Esophagus muscularis mucosa (tissue), 4 donors: ENCODE measurements at places on chromosomes 4 and X. TPM values are rescaled to one million over a fixed set of nuclear protein-coding genes. Genes with fewer than 3 reads are reported as not detected.

GRCh38 chr4:21921526-21922180 lies 26.9 kb downstream of the KCNIP4 start:
- H3K27ac ChIP-seq, result no peak overlapping the region
- H3K36me3 ChIP-seq, result no peaks in the 10 kb centered on the region
- H3K27me3 ChIP-seq, result no peaks in the 10 kb centered on the region
- no peak overlapping the region for H3K4me3 ChIP-seq
- no peak for DNase-seq
- no peaks in the 10 kb centered on the region for H3K4me1 ChIP-seq

GRCh38 chrX:10083809-10084208 lies 73.0 kb upstream of the CLCN4 start:
- no peak for DNase-seq
- H3K36me3 ChIP-seq, result peaks cover 16% of the 10 kb centered on the region
- H3K4me1 ChIP-seq, result peaks cover 64% of the 10 kb centered on the region
- H3K27ac ChIP-seq, result peak overlapping the region; percentile 80
- H3K27me3 ChIP-seq, result no peaks in the 10 kb centered on the region
- peak overlapping the region; percentile 39 for H3K4me3 ChIP-seq

DNA sequence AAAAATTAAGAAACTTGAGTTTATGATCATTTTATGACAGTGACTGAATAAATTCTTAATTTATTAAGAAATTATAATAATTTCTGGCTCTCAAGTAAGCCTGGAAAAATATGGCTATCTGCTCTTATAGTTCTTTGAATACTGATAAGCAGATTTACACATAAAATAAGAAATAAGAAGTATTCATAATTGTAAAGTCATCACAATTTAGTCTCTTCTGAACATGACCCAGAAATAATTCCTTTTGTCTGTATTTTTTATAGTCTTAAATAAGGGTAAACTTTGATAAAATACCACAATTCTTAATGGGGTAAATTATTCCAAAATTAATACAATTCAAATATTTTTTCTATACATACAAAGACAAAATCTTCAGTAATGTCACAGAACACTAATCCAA lies 72.7 kb downstream of the ANKRD17 start:
- H3K27me3 ChIP-seq, result no peaks in the 10 kb centered on the region
- no peak for DNase-seq
- H3K4me3 ChIP-seq, result no peak overlapping the region
- no peak overlapping the region for H3K27ac ChIP-seq
- no peaks in the 10 kb centered on the region for H3K36me3 ChIP-seq

- peak overlapping the region; percentile 59 for H3K27ac ChIP-seq
- H3K4me1 ChIP-seq, result peaks cover 24% of the 10 kb centered on the region
- H3K4me3 ChIP-seq, result no peak overlapping the region
- H3K27me3 ChIP-seq, result no peaks in the 10 kb centered on the region
- no peak for DNase-seq
- no peaks in the 10 kb centered on the region for H3K36me3 ChIP-seq
Measured at GRCh38 chr4:141652161-141652778, 15.9 kb downstream of the IL15 start.

- DNase-seq, result no peak
- H3K36me3 ChIP-seq, result no peaks in the 10 kb centered on the region
- H3K27ac ChIP-seq, result no peak overlapping the region
- H3K4me1 ChIP-seq, result peaks cover 16% of the 10 kb centered on the region
Measured at GRCh38 chrX:19683358-19683757, 168.1 kb upstream of the MAP3K15 start.

Gene MAGIX
- 4.1 TPM for total RNA-seq

- H3K4me3 ChIP-seq, result no peak overlapping the region
- no peak for DNase-seq
- H3K27me3 ChIP-seq, result no peaks in the 10 kb centered on the region
Measured at GRCh38 chr4:149986917-149987316, 91.3 kb upstream of the DCLK2 start.

- H3K36me3 ChIP-seq, result no peaks in the 10 kb centered on the region
- peaks cover 34% of the 10 kb centered on the region for H3K4me1 ChIP-seq
- peak overlapping the region; percentile 90 for H3K27ac ChIP-seq
- peak overlapping the region; percentile 2 for H3K4me3 ChIP-seq
Measured at GRCh38 chr4:183588169-183588675, 70.8 kb downstream of the RWDD4 start.

Gene MAGEB3
- total RNA-seq, result not detected

Gene MORF4L2
- total RNA-seq, result 363 TPM

Gene GPR173
- 0.83 TPM for total RNA-seq

Gene NKX6-1
- total RNA-seq, result 76.0 TPM

Gene IRAK1
- 61.9 TPM for total RNA-seq

Gene EVC2
- 10.2 TPM for total RNA-seq

Gene CXCL1
- 3.4 TPM for total RNA-seq

- H3K4me1 ChIP-seq, result no peaks in the 10 kb centered on the region
- H3K27me3 ChIP-seq, result no peaks in the 10 kb centered on the region
- H3K27ac ChIP-seq, result no peak overlapping the region
Measured at GRCh38 chr4:117770269-117771102, 263.8 kb upstream of the NDST3 start.

Gene ELK1
- 35.3 TPM for total RNA-seq

DNA sequence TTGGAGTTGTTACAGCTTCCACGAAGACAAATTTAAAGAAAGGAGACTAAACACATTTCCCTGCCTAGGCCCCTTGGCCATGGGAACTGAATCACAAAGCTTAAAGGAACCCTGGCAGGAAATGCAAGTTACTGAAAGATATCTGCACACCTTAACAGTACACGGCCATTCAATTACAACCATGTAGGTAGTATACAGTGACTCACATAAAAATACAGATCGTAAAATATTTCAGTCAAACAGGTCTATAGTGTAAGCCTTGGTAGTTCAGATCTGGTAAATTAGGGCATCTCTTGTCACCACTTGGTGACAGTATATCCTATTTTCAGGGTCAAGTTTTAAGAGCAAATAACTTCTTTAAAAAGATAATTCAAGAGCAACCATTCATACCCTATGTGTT lies 112.0 kb downstream of the ATG4A start:
- H3K4me3 ChIP-seq, result no peak overlapping the region
- no peaks in the 10 kb centered on the region for H3K4me1 ChIP-seq
- no peaks in the 10 kb centered on the region for H3K36me3 ChIP-seq
- DNase-seq, result no peak
- H3K27me3 ChIP-seq, result no peaks in the 10 kb centered on the region

DNA sequence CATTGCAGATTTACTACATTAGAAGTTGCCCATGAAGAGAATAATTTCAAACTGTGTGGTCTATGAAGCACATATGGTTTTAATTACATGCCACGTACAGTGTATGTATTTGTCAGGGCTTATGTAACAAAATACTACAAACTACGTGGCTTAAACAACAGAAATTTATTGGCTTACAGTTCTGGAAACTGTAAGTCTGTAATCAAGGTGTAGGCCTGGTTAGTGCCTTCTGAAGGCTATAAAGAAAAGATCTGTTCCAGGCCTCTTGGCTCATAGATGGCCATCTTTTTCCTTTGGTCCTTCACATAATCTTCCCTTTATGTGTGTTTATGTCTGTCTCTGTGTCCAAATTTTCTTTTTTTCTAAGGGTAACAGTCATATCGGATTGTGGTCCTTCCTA lies 1160.2 kb downstream of the FAM133A start:
- DNase-seq, result no peak
- no peak overlapping the region for H3K27ac ChIP-seq
- H3K36me3 ChIP-seq, result no peaks in the 10 kb centered on the region
- no peak overlapping the region for H3K4me3 ChIP-seq

GRCh38 chr4:89162496-89162895 lies 51.2 kb downstream of the TIGD2 start:
- no peak for DNase-seq
- H3K36me3 ChIP-seq, result no peaks in the 10 kb centered on the region
- H3K4me1 ChIP-seq, result no peaks in the 10 kb centered on the region
- H3K4me3 ChIP-seq, result no peak overlapping the region
- H3K27ac ChIP-seq, result no peak overlapping the region
- no peaks in the 10 kb centered on the region for H3K27me3 ChIP-seq

DNA sequence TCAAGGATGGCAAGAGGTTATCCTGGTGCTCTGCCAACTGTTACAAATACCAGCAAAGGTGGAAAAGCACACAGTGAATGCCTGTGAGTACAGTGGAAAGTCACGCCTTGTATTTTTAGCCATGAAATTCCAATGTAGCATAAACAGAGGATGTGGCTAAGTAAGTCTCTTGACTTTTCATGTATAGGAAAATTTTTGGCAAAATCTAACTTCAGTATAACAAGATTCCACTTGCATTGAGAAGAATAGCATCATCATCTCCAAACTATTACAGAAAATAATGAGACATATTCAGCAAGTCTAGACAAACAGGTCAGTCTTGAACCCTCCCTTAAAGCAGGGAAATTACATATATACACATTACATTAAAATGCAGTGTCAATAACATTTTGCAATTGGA lies 7.9 kb downstream of the SLC10A6 start:
- no peaks in the 10 kb centered on the region for H3K27me3 ChIP-seq
- H3K4me1 ChIP-seq, result no peaks in the 10 kb centered on the region
- no peaks in the 10 kb centered on the region for H3K36me3 ChIP-seq
- no peak overlapping the region for H3K4me3 ChIP-seq
- no peak for DNase-seq

GRCh38 chr4:107857741-107858140 lies 33.0 kb downstream of the SGMS2 start:
- H3K27ac ChIP-seq, result peak overlapping the region; percentile 30
- no peaks in the 10 kb centered on the region for H3K27me3 ChIP-seq

Gene FAM184B
- total RNA-seq, result not detected

Gene VCX2
- total RNA-seq, result not detected

- H3K4me3 ChIP-seq, result no peak overlapping the region
- no peak overlapping the region for H3K27ac ChIP-seq
- H3K27me3 ChIP-seq, result no peaks in the 10 kb centered on the region
- peaks cover 1% of the 10 kb centered on the region for H3K4me1 ChIP-seq
- H3K36me3 ChIP-seq, result peaks cover 15% of the 10 kb centered on the region
- no peak for DNase-seq
Measured at GRCh38 chr4:118821590-118822293, 14.2 kb downstream of the SEC24D start.

- H3K4me1 ChIP-seq, result no peaks in the 10 kb centered on the region
- no peaks in the 10 kb centered on the region for H3K27me3 ChIP-seq
- H3K4me3 ChIP-seq, result no peak overlapping the region
- no peaks in the 10 kb centered on the region for H3K36me3 ChIP-seq
- DNase-seq, result no peak
Measured at GRCh38 chrX:67094061-67094460, 449.8 kb upstream of the AR start.

DNA sequence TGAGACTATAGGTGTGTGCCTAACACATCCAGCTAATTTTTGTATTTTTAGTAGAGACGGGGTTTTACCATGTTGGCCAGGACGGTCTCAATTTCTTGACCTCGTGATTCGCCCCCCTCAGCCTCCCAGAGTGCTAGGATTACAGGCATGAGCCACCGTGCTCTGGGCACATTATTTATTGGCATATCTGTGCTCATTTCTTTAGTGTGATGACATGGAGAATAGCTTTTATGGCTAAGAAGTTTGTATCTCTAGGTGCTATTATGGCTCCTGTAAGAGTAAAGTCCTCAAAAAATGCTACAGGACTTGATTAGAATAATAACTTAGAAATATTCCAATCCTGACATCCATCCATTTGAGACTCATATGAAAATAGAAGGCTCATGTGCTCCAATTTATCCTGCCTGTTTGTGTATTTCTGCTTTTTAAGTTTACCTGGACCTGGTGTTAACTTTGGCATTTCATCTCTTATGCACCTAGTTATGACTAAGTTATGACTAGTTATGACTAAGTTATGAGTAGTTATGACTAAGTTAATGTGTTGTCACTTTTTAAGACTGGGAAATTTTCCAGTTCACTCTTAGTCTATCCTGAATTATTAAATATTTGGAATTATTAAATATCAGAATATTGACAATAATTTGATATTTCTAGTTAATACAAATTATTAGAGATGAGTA lies 36.4 kb upstream of the UNC5C start:
- no peak overlapping the region for H3K27ac ChIP-seq
- no peak for DNase-seq
- no peak overlapping the region for H3K4me3 ChIP-seq
- H3K4me1 ChIP-seq, result no peaks in the 10 kb centered on the region
- no peaks in the 10 kb centered on the region for H3K27me3 ChIP-seq

- H3K36me3 ChIP-seq, result no peaks in the 10 kb centered on the region
- peaks cover 15% of the 10 kb centered on the region for H3K4me1 ChIP-seq
- H3K27me3 ChIP-seq, result no peaks in the 10 kb centered on the region
- peak overlapping the region; percentile 40 for H3K27ac ChIP-seq
- no peak for DNase-seq
- H3K4me3 ChIP-seq, result no peak overlapping the region
Measured at GRCh38 chr4:78951862-78952472, 12.7 kb upstream of the PAQR3 start.

DNA sequence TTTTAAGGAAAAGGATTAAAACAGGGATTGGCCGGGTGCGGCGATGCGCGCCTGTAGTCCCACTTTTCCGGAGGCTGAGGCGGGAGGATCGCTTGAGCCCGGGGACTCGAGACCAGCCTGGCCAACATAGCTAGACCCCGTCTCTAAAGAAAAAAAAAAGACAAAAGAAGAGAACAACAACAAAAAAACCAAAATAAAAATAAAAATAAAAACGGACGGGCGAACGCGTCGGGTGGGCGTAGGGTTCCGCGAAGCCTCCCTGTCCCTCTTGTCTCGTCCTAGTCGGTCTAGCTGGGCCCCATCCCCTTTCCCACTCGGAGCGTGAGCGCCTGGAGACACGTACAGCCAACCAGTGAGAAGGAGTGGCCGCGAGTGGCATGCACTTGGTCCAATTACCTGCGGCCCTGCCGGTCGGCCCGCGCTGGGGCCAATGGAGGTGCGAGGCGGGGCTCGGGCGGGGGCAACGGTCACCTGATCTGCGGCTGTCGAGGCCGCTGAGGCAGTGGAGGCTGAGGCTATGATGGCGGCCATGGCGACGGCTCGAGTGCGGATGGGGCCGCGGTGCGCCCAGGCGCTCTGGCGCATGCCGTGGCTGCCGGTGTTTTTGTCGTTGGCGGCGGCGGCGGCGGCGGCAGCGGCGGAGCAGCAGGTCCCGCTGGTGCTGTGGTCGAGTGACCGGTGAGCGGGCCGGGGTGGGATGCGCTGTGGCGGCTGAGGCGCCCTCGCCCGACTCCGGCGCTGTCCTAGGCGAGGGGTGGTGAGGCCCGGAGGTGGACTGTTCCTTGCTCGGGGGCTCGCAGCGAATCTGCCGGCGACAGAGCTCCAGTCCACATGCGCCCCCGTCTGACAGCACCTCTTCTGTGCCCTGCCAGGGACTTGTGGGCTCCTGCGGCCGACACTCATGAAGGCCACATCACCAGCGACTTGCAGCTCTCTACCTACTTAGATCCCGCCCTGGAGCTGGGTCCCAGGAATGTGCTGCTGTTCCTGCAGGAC lies at the start of gene ATP6AP1:
ATP6AP1 (plus strand) TSS at position 502 of the 996 bp plus-strand sequence; CDS start at position 518, 16 bp downstream.
- DNase-seq, result peak; percentile 96
- H3K27me3 ChIP-seq, result no peaks in the 10 kb centered on the region
- peaks cover 34% of the 10 kb centered on the region for H3K4me1 ChIP-seq
- peak within 1 kb of the TSS; percentile 69 for H3K4me3 ChIP-seq

Gene ELF4
- 6.2 TPM for total RNA-seq
